ENCODE measurements at places on chromosomes 1 and 21.

DNA sequence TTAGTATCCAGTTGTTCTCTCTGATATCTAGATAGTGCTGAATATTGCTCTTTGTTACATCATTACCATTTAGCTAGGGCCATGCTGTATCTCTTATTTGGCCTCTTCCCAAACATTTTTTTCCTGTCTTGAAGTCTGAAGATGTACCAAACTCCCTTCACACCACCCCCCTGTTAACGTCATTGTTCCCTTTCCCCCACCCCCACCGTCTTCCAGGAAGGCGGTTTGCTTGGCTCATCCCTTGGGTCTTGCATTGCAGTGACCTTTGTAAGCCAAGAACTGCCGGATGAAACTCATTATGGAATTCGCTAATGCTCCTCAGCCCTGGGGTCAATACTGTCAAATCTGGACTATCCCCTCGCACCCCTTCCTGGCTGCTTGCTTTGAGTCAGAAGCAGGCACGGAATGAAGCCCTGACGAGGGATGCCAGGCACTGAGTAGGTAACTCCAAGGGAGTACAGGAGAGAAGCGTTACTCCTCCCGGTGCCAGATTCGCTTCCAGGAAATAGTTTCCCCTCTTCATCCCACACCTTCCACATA, 283.1 kb downstream of the TM2D1 start:
- DNase-seq: no peak

GRCh38 chr1:3079381-3080052, 10.5 kb downstream of the PRDM16 start:
- DNase-seq: no peak

DNA sequence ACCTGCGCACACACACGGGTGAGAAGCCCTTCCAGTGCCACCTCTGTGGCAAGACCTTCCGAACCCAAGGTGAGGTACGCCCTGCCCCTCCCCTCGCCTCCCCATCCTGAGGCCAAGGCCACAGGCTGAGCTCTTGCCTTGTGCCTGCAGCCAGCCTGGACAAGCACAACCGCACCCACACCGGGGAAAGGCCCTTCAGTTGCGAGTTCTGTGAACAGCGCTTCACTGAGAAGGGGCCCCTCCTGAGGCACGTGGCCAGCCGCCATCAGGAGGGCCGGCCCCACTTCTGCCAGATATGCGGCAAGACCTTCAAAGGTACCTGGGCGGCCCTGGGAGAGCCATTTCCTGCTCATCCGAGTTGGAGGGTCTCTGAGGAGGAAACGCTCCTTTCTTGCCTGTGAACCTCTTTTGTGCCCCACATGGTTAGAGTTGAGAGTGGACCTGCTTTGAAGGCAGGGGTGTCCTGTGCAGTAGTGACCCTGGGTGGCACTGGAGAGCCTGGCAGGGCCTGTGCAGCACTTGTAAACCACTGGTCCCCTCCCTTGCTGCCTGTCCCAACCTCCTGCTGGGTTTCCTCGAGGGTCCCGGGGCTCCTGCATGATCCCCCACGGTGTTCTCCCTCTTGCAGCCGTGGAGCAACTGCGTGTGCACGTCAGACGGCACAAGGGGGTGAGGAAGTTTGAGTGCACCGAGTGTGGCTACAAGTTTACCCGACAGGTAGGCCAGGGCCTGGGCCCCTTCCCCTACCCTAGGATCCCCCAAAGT, 8.5 kb downstream of the ZBTB48 start:
- DNase-seq: no peak

DNA sequence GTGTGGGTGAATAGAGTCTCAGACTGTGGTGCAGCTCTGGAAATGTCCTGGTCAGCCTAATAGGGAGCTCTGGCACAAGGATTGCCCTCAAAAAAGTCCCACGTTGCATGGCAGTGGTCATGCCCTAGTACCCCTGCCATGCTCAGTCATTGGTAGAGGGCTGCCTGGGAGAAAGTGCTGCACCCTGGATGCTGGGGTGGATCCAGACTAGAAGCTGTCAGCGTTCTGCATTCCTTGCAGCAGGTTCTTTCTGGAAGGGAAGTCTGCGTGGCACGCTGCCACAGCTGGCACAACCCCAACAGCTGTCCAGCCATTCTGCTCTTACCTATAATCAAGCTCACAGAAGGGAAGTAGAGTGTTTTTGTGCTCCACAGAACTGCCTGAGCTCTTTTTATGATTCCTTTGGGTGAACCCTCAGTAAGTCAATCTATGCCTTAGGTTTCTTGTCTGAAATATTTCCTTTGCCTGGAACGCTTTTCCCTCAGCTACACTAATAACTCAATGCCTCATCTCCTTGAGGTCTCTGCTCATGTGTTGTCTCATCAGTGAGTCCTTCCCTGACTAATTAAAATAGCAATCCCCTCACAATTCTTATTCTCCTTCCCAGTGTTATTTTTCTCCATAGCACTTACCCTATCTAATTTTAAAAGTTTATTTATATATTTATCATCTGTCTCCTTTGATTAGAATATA, 61.5 kb upstream of the JAK1 start:
- no peak for DNase-seq

DNA sequence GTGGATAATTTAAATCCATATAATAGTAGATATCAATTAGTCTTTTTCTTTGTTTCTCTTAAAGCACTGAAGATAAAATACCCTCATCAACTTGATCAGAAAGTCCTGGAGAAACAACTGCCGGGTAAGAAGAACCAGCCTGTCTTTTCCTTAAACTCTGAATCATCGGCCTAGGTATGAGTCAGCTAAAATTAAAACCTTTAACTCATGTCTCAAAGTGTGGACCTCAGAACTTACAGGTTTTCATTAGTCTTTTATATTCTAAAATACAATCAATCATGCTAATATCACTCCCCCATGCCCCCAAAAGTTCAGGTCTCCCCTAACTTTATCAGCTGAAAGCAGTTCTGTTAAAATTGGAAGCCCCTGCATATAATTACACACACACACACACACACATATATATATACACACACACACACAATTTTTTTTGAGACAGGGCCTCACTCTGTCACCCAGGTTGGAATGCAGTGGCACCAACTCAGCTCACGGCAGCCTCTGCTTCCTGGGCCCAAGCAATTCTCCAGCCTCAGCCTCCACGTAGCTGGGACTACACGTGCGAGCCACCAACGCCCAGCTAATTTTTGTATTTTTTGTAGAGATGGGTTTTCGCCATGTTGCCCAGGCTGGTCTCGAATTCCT, 61.3 kb downstream of the B3GALNT2 start:
- DNase-seq: no peak

GRCh38 chr1:203911806-203912205, 50.4 kb downstream of the SNRPE start:
- no peak for DNase-seq

- no peak for DNase-seq
Measured at GRCh38 chr1:205018381-205018780, 24.6 kb upstream of the CNTN2 start.

- no peak for DNase-seq
Measured at GRCh38 chr1:21541835-21542234, 32.6 kb downstream of the ALPL start.

DNA sequence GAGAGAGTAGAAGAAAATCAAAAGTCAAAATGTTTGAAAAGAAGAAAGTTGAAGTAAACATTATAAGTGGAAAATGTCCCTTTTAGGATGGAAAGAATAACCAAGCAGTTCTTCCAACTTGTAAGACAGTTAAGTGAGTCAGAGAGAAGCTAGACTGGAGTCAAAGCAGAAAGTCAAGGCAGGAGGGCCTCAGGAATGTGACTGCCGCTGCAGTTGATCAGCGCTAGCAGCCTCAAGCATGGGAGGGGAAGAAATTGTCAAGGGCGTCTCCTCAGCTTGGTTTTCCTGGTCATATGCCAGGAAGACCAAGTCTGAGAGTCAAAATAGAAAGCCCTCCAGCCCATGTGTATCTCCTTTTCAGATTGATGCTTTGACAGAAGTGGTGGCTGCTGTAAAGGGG, 23.2 kb downstream of the HAO2 start:
- no peak for DNase-seq

DNA sequence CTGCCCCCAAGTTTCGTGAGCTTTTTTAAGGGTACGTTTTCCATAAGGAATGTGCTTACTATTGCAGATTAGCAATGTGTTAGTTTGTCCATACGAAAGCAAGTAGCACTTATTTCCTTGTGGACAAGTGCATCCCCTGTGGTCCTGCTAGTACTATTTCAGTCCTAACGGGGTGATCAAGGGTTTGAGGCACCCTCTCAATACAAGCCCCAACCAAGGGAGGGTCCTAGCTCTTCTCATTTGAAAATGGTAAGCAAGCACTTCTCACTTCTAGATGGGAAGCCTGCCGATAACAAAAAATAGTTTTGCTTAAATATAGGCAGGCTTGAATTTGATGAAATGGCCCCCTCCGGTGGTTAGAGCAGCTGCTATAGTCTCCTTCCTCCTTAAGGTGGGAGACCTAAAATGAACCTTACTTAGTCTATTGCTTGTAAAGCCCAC, 64.0 kb upstream of the HMCN1 start:
- peak; percentile 30 for DNase-seq

DNA sequence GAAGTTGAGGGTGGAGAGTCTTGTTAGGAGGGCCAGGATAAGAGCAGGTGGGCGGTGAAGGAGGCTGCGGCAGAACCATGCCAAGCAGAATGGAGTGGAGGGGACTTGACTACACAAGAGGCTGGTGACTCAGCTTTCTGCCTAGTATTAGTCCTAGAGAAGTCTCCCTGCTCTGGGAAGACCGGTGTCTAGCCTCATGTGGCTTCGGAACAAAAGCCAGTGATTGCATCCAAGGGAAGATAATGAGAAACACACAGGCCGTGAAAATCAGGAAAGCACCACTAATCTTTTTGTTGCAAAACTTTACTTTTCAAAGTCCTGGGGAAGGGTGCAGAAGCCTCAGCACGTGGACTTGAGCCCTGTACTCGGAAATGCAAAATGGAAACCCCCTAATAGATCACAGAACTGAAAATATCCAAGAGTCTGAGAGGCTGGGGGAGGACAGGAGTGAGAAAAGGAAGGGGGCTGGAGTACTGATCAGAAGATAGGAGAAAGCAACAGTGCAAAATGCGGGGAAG, 31.4 kb downstream of the DDR2 start:
- DNase-seq: no peak

- DNase-seq: no peak
Measured at GRCh38 chr1:203843435-203843834, 18.0 kb upstream of the SNRPE start.

DNA sequence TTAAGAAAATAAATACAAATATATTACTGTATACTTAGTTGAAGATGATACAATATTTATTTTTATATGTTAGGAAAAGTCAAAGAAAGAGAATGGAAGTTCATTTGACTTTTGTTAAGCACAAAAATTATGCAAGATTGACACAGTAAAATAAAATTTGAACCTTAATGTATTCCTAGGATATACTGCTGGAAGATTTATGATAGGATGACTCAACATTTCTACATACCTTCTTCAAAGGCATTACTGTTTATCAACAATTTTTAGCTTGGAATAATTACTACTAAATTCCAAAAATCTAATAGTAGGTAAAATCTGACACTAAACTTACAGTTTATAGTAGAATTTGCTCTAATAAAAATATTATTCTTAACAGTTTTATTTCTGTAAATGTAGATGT, 257.3 kb upstream of the ADAMTS5 start:
- no peak for DNase-seq

All from activated gamma-delta T cell treated with anti-CD3 and anti-CD28 coated beads, Interleukin-2, amount 50 U/mL, for 16 hours (primary cell).